ENCODE measurements at places on chromosomes 1 and 21.

DNA sequence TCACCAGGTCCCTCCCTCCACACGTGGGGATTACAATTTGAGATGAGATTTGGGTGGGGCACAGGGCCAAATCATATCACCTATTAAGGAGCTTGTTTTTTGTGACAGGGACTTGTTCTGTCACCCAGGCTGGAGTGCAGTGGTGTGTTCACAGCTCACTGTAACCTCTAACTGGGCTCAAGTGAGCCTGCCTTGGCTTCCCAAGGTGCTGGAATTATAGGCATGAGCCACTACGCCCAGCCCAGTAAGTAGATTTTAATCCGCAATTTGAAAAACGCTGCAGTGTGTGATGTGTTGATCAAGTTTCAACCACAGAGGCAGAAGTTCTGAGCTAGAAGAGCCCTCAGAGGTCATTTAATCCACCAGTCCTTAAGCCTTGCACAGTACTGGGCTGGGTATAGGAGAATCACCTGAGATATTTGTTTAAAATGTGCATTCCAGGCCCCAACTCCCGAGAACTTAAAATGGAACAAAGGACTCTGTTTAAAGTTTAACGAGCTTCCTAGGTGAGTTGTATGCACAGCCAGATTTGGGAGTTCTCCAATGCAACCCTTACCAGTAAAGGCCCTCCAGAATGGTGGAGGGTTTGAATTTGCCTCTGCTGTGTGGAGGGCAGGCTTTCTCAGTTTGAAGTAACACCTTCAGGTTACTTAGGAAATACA is 13.4 kb downstream of the RPL11 start:
- no peak for DNase-seq

DNA sequence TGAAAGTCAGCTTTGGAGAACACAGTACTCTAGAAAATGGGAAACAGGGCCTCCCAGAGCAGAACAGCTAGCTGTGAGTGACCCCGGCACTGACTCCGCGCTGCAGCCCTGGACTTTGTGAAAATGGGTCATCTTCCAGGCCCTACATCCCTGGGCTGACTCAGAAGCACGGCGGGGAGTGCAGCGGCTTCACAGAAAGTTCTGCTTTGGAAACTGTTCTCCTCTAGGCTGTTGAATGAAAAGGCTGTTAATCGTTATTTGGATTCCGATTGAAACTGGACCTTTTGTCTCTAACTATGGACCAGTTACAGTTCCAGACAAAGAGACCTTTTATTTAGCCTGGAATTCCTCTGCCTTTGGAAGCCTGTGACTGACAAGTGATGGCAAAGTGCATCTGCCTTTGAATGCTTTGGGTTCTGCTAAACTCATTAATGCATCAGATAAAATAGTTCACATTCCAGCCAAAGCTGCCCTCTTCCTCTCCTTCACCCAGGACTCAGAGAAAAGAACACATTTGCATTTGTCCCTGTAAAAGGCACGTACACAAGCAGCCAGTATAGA is 144.9 kb upstream of the HOOK1 start:
- DNase-seq = no peak

DNA sequence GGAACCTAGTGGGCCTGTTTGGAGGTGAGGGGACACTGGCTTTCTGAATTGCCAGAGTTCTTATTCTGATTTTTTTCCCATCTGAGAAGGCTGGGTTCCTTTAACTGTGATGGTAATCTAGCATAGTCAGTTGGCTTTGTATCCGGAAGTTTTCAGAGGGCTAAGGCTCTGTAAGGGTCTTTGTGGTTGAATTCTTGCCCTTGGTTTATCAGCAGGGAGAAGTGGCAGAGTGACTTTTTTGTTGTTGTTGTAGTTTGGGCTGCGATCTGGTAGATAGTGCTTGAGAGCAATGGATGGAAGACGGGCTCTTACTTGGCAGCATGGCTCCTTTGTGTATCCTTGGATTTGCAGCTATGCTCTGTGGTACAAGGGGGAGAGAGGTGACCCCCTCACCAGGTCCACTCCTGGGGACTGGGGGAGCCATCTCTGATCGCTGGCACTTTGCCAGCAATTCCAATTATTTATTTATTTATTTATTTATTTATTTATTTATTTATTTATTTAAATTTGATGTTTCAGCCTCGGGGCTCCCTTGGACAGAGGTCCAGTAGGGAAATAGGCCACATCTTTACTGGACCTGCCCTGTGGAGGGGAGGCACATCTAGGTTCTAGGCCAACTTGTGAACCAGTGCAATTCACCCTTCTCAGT is 18.5 kb downstream of the TCP10L start:
- no peak for DNase-seq

DNA sequence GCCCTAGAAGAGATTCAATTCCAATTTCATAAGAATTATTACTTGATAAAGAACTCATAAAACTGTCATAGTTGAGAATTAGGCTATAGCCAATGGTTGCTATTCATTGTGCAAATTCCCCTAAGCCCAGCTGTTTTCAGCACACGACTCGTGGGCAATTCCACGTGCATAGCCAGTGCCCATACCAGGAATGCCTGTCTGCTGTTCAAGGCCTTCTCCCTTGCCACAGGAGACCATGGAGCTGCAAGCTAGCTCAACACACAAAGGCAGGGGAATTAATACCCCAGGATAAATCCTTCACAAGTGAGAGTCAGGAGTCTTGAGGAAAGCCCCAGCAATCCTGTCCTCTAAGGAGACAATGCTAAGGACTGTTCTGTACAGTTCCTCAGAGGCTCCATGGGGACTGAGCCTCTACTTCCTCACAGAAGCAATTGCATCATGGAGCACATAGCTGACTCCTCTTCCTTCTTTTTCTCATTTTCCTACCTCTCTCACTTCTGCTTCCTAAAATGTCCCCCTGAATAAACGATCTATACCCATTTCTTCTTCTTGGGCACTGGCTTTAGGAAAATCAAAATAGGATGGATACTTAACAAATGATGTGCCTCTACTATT is 19.1 kb upstream of the CHRM3 start:
- DNase-seq = no peak

DNA sequence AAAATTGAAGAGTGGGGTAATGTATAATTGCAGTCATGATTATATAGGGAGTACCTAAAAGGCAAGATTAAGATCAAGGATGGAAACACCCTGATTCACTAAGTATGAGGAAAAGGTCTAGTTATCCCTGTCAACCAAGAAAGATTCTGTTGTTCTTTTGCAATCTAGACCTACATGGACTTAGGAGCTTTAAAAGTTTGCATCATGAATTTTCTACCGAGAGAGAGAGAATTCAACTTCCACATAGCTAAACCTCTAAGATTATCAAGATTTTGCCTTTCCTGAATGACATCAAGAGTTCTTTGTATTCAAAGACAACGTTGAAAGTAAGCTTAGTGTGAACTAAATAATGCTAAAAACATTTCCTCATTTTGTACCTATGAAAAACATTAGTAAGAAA is 78.8 kb upstream of the RBM34 start:
- no peak for DNase-seq

DNA sequence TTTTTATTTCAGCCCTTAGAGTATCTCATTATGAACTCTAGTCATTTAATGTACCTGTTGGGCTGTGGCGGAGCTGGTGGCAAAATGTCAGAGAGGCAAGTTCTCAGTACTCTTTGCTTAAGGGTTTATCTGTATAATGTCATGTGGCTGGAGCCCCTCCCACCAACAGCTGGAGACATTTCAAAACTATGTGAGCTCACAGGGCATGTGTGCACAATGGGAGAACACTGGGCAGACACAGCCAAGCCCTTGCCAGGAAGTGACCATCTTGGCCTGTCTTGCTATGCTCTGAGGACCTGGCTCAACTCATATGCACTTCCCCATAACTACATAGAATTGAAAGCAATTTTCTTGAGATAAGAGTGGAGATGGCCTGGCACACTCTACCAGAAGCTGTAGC is 296.4 kb downstream of the PTPRU start:
- DNase-seq = no peak

- DNase-seq = no peak
Observed at GRCh38 chr1:182301467-182302198, 90.0 kb downstream of the GLUL start.

- no peak for DNase-seq
Observed at GRCh38 chr1:23868557-23869016, 497 bp upstream of the FUCA1 start.

DNA sequence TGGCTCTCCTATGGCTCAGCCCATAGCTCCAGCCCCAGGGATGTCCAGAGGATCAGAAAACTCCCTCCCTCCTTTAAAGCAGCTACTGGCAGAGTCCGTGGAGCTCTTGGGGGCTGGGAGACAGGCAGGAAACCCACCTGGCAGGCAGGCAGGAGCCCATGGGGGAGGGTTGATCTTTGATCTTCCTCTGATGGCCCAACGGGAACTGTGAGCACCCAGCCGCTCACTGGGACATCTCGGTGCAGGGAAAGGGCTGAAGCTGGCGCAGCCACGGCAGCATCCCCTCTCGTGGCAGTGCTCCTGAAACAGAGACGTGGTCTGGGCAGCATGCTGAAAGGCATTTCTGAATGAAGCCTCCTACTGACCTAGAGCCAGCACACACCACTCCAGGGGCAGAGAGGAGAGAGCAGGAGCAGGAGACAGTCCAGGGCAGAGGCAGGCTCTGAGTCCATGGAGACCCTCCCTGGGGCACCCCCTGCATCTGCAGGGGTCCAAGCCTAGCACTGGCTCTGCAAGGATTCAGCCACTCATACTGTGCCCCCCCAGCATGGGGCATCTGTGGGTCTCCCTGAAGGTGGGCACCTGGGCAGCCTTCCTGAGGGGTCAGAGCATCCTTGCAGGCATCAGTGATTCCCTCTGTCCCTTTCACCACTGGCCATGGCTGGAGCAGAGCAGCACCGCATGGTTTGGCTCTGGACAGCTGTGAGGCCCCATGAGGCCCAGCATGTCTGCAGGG is 4.9 kb upstream of the SLX9 start:
- DNase-seq = no peak

DNA sequence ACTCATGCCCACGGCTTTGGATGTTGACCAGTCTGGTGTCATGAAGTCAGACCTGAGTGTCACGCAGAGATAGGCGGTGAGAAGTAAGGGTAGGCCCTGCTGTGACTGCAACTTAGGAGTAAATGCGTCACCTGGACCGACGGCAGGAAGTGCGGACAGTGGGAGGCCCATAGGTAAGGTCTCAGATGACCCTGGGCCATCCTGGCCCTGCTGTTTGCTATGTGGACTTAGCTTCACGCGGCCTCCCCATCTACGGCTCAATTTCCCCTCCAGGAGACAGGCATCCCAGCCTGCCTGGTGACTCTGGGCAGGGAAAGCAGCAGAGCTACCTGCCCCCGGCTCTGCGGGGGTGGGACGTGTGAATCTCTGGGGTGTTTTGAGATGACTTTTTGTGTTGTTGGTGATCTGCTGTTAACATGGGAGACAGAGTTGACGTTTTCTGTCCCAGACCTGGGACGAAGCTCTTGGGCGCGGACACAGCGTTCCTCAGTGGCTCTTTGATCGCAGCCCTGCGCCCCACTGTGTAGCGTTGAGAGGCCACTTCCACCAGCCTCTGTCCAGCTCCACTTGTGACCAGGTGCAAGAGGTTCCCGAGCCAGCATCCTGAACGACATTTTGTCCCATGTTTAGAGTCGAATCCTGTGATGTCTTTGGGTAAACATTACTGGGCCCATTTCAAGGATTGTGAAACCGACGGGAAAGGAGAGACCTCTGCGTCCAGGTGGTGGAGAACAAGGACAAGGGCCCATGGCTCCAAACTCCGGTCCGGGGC is 39.9 kb downstream of the CRYAA start:
- no peak for DNase-seq

GRCh38 chr1:64584479-64584878 is 114.5 kb downstream of the CACHD1 start:
- no peak for DNase-seq

DNA sequence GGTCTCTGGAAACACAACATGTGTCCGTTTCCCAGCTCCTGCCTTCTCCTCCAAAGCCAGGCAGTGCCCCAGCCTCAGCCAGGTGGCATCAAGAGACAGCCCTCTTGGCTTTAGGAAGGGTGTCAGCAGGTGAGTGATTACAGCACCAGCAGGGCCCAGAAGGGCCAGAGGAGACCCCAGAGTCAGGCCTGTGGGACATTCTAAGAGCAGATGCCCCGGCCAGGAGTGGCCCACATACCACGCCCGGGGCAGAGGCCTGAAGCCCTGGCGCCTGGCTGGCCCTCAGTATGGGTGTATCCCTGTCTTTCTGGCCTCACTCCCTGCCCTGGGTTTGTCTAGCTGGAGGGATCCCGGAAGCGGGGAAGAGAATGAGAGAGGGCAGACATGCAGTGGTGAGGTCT is 109.2 kb downstream of the CASZ1 start:
- peak; percentile 62 for DNase-seq

GRCh38 chr1:30376054-30376697 is 347.2 kb downstream of the MATN1 start:
- DNase-seq = no peak

- no peak for DNase-seq
Observed at GRCh38 chr21:35006248-35006647, 42.9 kb downstream of the RUNX1 start.

- DNase-seq = no peak
Observed at GRCh38 chr1:66226985-66227384, 307.0 kb upstream of the SGIP1 start.

- no peak for DNase-seq
Observed at GRCh38 chr1:199399996-199400724, 627.4 kb upstream of the NR5A2 start.

DNA sequence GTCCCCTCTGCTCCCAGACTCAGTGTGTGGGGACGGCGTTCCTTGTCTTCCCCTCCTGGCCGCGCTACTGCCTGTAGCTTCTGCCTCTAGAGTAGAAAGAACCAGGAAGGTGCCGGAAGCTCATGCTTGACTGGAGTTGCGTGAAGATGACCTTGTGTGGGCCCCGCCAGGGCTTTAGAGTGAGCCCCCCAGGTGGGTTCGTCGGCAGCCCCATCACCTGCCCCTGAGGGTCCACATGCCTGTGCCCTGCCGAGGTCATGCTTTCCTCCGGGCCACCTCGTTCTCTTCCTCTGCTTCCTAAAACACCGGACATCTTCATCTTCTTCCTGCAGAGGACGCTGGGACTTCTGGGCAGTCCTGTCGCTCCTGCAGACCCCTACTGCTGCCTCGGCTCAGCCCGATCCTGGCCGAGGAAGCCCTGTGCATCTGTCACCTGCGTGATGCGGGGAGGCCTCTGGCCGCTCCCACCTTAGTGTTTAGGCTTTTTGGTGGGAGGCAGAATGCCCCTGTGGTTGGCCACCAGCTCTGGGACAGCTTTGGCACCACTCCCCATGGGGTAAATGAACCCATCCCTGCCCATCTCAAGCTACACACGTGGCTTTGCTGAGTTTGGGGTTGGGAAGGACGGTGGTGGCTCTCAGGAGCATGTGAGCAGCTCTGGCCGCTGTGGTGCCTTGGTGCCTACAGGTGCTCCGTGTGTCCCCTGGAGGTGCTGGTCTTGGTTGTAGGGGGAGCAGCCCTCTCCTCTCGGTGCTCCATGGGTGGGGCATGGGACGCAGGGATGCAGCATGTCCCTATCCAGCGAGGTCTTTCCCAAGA is 12.3 kb downstream of the OBSCN start:
- no peak for DNase-seq

- no peak for DNase-seq
Observed at GRCh38 chr1:116558140-116558549, 12.7 kb downstream of the CD58 start.

GRCh38 chr1:239955431-239955830 is 136.3 kb upstream of the FMN2 start:
- DNase-seq = no peak

- no peak for DNase-seq
Observed at GRCh38 chr1:222889440-222889839, 74.6 kb downstream of the DISP1 start.

- DNase-seq = peak; percentile 28
Observed at GRCh38 chr1:51316846-51317120, 13.6 kb downstream of the TTC39A start.

- DNase-seq = no peak
Observed at GRCh38 chr1:35191429-35192055, 1.4 kb downstream of the SFPQ start.
